Neural crest cell (in vitro differentiated cells): ENCODE measurements at places on chromosomes 16 and 17. TPM values are rescaled to one million over a fixed set of nuclear protein-coding genes. Genes with fewer than 3 reads are reported as not detected.
A peak's percentile ranks its signal among the peaks of the same experiment; 100 is the strongest.

The DNASE1L2 gene
- 1.6 and 2.6 TPM in 2 replicates for total RNA-seq

The MYH3 gene
- total RNA-seq, result 3.6 and 3.8 TPM in 2 replicates

- DNase-seq, result no peak
- H3K36me3 ChIP-seq, result no peaks in the 10 kb centered on the region
- H3K4me3 ChIP-seq, result no peak overlapping the region
- H3K27me3 ChIP-seq, result no peaks in the 10 kb centered on the region
Observed at GRCh38 chr17:78652913-78653312, 75.7 kb upstream of the DNAH17 start.

The TAC4 gene
- total RNA-seq, result not detected in 2 replicates

- no peaks in the 10 kb centered on the region for H3K27me3 ChIP-seq
- no peaks in the 10 kb centered on the region for H3K36me3 ChIP-seq
- H3K4me3 ChIP-seq, result no peak overlapping the region
- H3K27ac ChIP-seq, result no peak overlapping the region
- peaks cover 9% of the 10 kb centered on the region for H3K4me1 ChIP-seq
Observed at GRCh38 chr16:10333321-10334032, 52.4 kb upstream of the ATF7IP2 start.

The CD300E gene
- total RNA-seq, result not detected in 2 replicates

The MARVELD3 gene
- not detected in 2 replicates for total RNA-seq

The GFAP gene
- total RNA-seq, result not detected in 2 replicates

GRCh38 chr16:2959206-2959605, 4.9 kb upstream of the KREMEN2 start:
- no peak overlapping the region for H3K27ac ChIP-seq
- peaks cover 43% of the 10 kb centered on the region for H3K27me3 ChIP-seq
- no peak for DNase-seq
- H3K4me3 ChIP-seq, result no peak overlapping the region
- H3K36me3 ChIP-seq, result no peaks in the 10 kb centered on the region

The AIPL1 gene
- not detected in 2 replicates for total RNA-seq

GRCh38 chr16:50839356-50839755, 97.5 kb downstream of the CYLD start:
- H3K27me3 ChIP-seq, result peaks cover 23% of the 10 kb centered on the region
- H3K4me1 ChIP-seq, result peaks cover 28% of the 10 kb centered on the region
- DNase-seq, result no peak
- no peak overlapping the region for H3K27ac ChIP-seq

DNA sequence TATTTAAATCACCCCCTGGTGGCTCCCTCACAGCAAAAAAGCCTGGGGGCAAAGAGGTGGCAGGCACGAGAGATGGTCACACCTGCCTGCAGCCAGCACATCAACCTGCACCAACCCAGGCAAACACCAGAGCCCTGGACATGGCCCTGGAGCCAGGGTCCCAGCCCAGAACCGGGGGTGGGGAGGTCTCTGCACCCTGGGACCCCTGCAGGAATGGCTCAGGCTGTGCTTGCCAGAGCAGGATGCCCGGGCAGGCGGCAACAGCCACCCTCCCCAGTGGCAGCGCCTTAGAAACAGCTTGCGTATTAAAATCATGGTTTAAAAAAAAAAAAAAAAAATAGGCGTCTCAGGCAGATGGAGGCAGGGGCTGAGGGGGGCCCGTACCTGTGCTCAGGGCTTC, 16.2 kb downstream of the MYBBP1A start:
- no peak for DNase-seq
- H3K27me3 ChIP-seq, result no peaks in the 10 kb centered on the region
- H3K36me3 ChIP-seq, result no peaks in the 10 kb centered on the region
- H3K27ac ChIP-seq, result no peak overlapping the region
- H3K4me3 ChIP-seq, result no peak overlapping the region

- no peak overlapping the region for H3K27ac ChIP-seq
- peak; percentile 37 for DNase-seq
- H3K27me3 ChIP-seq, result peaks cover 2% of the 10 kb centered on the region
- no peak overlapping the region for H3K4me3 ChIP-seq
- peaks cover 18% of the 10 kb centered on the region for H3K4me1 ChIP-seq
Observed at GRCh38 chr17:9928601-9929333, 23.7 kb upstream of the RCVRN start.

The RND2 gene
- 15.3 and 17.8 TPM in 2 replicates for total RNA-seq

The CA4 gene
- total RNA-seq, result 0.26 TPM in 1 of 2 replicates, not detected in the other

DNA sequence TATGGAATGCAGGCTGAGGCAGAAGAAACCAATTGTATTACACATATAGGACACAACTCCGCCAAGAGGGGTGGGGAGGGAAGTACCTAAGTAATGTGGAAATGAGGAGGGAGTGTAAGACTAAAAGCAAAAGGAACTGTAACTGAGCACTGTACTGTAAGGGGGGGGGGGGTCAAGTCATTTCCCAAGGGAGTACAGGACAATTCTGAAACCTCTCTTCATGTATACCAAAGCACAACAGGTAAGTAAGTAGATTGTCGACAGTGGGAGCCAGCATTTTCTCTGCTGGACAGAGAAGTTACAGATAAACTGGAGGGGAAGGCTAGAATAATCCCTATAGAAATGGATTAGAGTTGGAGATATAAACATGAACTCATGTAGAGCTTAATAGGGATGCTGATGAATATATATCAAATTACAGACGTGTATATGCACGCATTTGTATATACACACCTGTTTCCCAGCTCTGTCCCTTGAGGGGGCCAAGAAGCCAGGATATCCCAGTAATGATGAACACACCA, 6.4 kb downstream of the USP22 start:
- no peak for DNase-seq
- no peak overlapping the region for H3K27ac ChIP-seq
- peaks cover 67% of the 10 kb centered on the region for H3K4me1 ChIP-seq
- peak overlapping the region; percentile 67 for H3K4me3 ChIP-seq
- H3K36me3 ChIP-seq, result peaks cover 26% of the 10 kb centered on the region

DNA sequence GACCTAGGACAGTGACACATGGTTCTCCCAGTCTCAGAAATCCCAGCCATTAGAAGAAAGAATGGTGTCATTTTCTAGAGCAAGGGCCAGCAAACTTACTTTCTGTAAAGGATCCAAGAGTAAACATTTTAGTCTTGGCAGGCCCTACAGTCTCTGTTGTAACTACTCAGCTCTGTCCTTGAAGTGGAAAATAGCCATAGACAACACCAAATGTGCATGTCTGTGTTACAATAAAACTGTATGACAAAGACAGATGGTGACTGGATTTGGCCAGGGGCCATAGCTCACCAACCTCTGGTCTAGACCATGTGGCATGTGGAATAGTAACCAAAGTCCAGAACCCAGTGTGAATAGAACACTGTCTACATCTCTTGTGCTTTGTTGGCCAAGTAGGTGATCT, 286.5 kb downstream of the HS3ST4 start:
- H3K27ac ChIP-seq, result no peak overlapping the region
- peaks cover 3% of the 10 kb centered on the region for H3K36me3 ChIP-seq
- no peak for DNase-seq
- H3K4me1 ChIP-seq, result no peaks in the 10 kb centered on the region
- no peak overlapping the region for H3K4me3 ChIP-seq

The BCO1 gene
- total RNA-seq, result not detected in 2 replicates

DNA sequence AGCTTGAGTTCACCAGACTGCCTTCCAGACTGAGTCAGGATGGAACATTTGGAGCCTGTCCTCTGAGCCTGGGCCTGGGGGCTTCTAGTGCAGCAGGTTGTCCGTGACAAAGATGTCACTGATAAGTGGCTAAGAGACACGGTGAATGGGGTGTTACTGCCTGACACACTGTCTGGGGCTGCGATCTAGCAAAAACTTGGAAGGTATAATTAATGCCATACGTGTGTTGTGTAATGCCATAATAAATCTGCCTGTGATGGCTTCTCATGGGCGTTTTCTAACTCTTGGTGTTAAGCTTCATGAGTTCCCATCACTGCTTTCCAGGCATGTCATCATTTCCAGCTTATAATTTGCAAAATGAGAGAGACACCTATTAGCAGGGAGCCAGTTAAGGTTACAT, 215.4 kb downstream of the UTP18 start:
- peaks cover 2% of the 10 kb centered on the region for H3K36me3 ChIP-seq
- peaks cover 8% of the 10 kb centered on the region for H3K4me1 ChIP-seq
- H3K27me3 ChIP-seq, result peaks cover 3% of the 10 kb centered on the region
- H3K27ac ChIP-seq, result no peak overlapping the region
- DNase-seq, result no peak

- no peaks in the 10 kb centered on the region for H3K36me3 ChIP-seq
- H3K27me3 ChIP-seq, result no peaks in the 10 kb centered on the region
- peaks cover 17% of the 10 kb centered on the region for H3K4me1 ChIP-seq
- DNase-seq, result no peak
- H3K4me3 ChIP-seq, result no peak overlapping the region
Observed at GRCh38 chr16:88352261-88353200, 30.2 kb upstream of the ZNF469 start.

The PDILT gene
- total RNA-seq, result not detected in 2 replicates

The PLA2G10 gene
- total RNA-seq, result not detected in 2 replicates

GRCh38 chr16:29154088-29154487, 169.2 kb downstream of the LAT start:
- DNase-seq, result no peak
- no peak overlapping the region for H3K27ac ChIP-seq
- H3K4me1 ChIP-seq, result peaks cover 26% of the 10 kb centered on the region
- H3K36me3 ChIP-seq, result no peaks in the 10 kb centered on the region

The ARHGAP27 gene
- 1.4 and 2.5 TPM in 2 replicates for total RNA-seq
